ENCODE measurements at places on chromosomes 5 and 9. TPM values are rescaled to one million over a fixed set of nuclear protein-coding genes. Genes with fewer than 3 reads are reported as not detected.

DNA sequence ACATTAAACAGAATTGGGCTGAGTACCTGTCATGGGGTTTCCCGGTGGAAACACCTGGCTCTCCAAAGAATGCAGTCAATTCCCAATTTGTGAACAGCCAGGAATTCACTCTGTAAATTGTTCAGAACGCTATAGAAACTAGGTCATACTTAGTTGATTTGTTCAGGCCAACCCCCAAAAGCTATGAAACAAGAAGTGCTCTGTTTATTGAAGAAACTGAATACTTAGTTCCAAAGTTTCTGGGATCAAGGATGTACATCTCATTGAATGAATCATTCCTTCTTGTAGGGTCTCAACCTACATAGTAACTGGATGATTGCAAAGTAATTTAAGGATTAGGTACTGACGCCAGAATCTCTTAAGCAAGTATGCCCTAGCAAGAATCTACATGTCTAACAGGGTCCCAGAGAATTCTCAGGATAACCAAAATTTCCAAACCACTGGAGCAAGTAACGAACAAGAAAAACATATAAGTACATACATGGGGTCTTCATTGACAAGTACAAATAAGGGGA is 659 bp upstream of the TUSC1 start:
- no peak for DNase-seq

GRCh38 chr5:64190562-64191306 is 25.1 kb downstream of the RNF180 start:
- DNase-seq: no peak

DNA sequence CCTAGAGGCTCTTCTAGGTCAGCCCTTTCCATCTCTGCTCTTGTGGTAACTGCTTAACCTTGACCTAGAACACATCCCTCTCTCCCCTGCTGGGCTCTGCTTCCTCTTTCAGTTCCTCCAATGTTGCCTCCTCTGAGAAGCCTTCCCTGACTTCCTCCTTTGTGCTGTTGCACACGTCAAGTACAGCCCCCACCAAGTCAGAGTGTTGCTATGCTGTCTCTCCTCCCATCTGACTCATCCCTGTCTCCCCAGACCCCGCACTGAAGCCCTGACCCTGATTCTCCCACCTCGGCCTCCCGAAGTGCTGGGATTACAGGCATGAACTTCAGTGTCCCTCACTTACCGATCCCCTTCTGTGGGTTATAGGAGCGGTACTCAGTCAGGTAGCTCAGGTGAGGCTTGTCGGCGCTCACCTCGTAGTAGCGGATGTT is 10.4 kb upstream of the TRIM14 start:
- no peak for DNase-seq

DNA sequence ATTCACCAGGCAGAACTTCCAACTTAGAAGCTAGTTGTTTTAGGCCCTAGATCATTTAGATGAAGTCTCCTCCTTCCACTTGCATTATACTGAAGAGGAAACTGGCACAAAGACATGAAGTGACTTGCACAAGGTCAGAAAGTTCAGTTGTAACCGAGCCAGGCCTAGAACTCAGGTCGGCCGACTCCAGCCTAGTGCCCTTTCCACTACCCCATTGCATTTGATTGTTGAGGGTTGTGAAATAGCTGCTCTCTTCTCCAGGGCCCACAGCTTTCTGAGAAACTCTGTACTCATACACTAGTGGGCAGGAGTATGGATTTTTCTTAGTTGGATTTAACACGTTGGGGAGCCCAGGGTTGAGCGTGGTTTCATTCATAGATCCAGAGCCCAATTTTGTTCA is 5.6 kb downstream of the ZNF462 start:
- DNase-seq: peak; percentile 83

- DNase-seq: no peak
Measured at GRCh38 chr5:107814183-107814827, 143.6 kb upstream of the EFNA5 start.

DNA sequence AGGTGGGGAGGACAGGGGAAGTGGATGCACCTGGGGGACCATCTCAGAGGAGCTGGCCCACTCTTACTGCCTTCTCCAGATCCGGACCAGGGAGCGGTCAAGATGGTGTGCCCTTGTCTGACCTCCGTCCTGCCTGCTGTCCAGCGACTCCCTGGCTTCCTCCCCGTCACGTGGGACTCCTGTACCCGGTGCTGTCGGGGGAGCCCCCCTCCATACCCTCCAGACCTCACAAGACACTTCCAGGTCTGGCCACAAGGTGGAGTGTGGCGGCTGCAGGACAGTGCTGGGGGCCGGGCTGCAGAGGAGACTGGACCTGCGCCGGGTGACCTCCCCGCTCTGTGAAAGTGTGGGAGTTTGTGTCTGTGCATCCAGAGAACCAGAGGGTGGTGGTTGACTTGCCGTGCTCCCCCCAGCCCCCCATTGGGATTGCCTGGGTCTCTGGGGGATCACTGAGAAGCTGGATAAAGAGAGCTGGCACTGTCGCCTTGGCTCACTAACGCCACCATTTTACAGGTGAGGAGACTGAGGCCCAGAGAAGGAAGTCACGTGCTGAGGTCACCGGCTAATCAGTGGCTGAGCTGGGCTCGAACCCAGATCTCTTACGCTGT is 1.9 kb upstream of the CRB2 start:
- peak; percentile 59 for DNase-seq

GRCh38 chr9:8053501-8053900 is 253.9 kb upstream of the DMAC1 start:
- DNase-seq: no peak

- DNase-seq: peak; percentile 60
Measured at GRCh38 chr5:112146323-112147226, 272.5 kb downstream of the EPB41L4A start.

- DNase-seq: no peak
Measured at GRCh38 chr5:117161718-117162335, 587.2 kb upstream of the SEMA6A start.

DNA sequence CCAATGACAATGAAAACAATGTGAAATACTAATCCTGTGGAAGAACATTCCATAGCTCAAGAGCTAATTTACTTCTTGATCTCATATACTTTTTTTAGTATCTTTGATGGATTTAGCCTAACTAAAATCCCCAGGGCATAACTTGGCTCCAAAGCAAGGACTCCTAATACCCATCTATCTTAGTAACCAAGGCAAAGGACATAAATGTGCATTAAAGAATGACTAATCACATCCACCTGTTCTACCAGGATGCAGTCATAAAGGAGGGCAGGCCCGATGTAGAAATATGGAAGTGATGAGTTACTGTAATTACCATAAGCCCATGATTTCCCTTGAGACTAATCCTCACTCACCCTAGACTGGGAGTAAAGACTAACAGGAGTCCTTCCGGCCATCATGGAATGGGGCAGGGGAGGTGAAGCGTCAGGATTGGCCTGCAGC is 56.9 kb downstream of the KIF24 start:
- no peak for DNase-seq

DNA sequence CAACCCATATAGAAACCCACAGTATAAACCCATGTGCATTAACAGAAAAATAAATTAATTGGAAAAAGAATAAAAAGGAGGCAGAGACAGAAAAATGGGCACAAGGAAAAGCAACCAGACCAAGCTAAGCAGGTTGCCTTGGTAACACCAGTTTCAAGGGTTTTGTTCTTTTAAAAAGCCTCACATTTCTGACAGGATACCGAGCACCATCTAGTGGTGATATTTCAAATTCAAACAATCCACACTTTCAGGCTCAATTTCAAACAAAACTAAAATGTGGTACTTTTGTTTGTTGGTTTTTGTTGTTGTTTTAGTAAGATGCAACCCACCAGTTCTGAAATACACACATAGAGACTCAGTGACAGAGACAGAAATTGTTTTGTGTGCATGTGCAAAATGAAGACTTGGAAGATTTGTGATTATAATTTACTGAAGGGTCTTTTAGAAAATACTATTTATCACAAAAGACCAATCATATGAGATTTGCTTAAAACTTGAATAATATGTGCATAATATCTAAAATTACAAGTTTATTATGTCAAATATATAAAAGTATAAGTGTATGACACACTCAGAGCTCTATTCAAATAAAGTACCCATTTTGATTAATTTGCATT is 318.2 kb downstream of the SLCO4C1 start:
- no peak for DNase-seq

GRCh38 chr5:112333331-112333781 is 85.7 kb downstream of the EPB41L4A start:
- no peak for DNase-seq

- peak; percentile 89 for DNase-seq
Measured at GRCh38 chr9:133991964-133992779, at the start of gene VAV2. Gene VAV2 (minus strand): TSS chr9:133992324. CDS start chr9:133992278, 46 bp downstream.

GRCh38 chr5:88662846-88663245 is 220.1 kb downstream of the MEF2C start:
- DNase-seq: no peak

- DNase-seq: peak; percentile 33
Measured at GRCh38 chr9:137370865-137371520, 52.0 kb downstream of the EXD3 start.

DNA sequence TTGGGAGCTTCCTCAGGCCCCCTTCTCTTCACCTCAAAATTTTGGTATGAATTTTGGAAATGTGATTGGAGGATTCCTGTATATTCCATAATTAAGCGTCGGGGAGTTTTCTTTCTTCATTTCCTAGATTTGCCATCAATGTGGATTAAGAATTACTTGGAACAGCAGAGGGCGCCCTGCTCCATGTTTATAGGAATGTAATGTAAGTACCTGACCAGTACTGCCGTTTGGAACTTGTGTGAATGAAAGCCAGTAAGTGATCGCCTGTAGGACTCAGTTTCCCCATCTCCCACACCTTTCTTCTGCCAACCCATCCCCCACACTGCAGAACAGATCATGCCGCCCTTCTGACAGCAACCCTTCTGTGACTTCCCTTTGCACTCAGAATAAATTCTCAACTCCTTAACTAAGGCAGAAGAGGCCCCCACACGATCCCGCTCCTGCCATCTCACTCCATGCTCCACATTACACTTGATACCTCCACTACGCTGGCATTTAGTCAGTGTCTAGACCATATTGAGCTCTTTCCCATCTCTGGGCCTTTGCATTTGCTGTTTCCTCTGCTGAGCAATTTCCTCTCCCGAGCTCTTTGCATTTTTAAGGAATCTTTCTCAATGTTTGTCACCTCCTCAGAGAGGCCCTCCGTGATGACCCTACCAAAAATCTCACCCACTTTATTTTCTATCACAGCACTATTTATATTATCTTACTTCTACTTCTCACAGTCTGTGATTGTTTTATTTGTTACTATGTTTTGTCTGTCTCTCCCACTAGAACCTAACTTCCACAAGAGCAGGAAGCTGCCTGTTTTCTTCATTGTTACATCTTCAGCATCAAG is 79.5 kb upstream of the HTR4 start:
- peak; percentile 76 for DNase-seq

GRCh38 chr5:68406767-68407241 is 191.2 kb downstream of the PIK3R1 start:
- DNase-seq: peak; percentile 67

GRCh38 chr5:66585291-66585690 is 10.9 kb upstream of the MAST4 start:
- DNase-seq: no peak

DNA sequence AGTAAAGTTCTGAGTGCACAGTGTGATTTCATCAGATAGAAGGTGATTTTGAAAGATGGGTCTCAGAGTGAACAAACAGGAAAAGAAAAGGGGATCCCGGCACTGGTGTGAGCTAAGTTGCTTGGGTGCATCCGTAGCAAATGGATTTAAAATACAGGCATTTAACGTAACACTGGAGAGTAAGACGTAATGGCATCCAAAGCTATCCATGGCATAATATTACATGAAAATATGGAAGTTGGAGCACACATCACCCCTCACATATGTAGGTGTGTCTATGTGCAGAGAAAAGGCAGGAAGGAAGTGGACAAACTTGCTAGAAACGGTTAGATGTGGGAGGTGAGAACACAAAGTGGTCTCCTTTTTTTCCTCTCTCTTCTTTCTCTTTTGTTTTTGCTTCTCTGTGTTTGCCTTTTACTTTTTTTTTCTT is 38.2 kb upstream of the SEMA4D start:
- DNase-seq: no peak

DNA sequence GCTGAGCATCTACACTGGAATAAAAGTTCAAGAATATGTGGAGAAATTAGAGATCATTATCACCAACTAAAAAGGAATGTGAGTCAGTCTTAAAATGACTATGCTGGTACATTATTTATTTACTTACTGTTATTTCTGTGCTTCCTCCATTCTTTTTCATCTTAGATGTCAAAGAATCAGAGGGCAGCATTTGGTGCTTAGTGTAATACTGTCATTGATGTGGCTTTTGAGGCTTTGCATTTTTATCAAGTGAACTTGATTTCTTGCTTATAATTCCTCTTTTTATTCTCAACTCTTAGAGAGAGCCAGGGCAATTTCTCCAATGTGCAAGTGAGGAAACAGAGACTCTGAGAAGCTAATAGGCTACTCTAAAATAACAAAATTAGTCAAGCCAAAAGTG is 163.7 kb upstream of the TRPC7 start:
- no peak for DNase-seq

DNA sequence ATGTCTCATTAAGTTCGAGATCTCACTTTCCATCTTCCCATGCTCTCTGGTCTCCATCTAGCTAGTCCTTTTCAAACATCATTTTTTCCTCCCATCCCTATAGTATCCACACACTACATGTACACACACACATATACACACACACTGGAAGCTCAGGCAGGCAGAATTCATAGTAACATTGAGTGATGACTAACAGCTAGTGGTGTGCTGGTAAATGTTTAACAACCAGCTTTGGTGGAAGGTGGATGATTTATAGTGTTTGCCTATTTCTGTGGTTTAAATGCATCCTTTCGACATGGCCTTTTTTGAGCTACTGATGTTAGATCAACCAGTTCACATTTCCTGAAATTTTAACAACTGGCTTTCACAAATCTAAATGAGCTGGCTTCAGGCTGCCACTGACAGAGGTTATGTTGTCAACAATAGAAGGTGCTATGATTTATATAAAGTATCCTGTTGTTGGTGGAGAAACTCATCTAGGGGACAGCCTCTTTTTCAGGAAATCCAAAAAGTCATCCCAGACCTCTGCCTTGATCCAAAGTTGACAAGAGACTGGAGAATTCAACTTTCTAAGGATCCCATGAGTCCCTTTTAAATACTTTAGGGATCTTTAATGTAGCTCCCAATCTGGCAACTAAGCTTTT is 117.8 kb downstream of the CCDC192 start:
- no peak for DNase-seq

- DNase-seq: no peak
Measured at GRCh38 chr9:5553211-5553610, 42.9 kb downstream of the PDCD1LG2 start.

HAVCR2 gene
- total RNA-seq: 2.9 TPM

FAM81B gene
- not detected for total RNA-seq

SLC22A4 gene
- total RNA-seq: 0.20 TPM

PCDHB4 gene
- 0.35 TPM for total RNA-seq

PCDHB13 gene
- 0.65 TPM for total RNA-seq

AK8 gene
- total RNA-seq: not detected

SLC6A7 gene
- total RNA-seq: not detected

LHX3 gene
- total RNA-seq: not detected

FAM174A gene
- 9.9 TPM for total RNA-seq

MEIKIN gene
- not detected for total RNA-seq

SLC12A2 gene
- 3.8 TPM for total RNA-seq

SUSD3 gene
- 49.7 TPM for total RNA-seq

FUT7 gene
- 0.08 TPM for total RNA-seq

All from left lobe of liver (tissue), 2 donors.